ENCODE measurements at places on chromosomes 3 and 15. TPM values are rescaled to one million over a fixed set of nuclear protein-coding genes. Genes with fewer than 3 reads are reported as not detected.

- DNase-seq: no peak
These were observed 40.7 kb downstream of the OXSM start for GRCh38 chr3:25830373-25831280.

- DNase-seq: no peak
These were observed 85.1 kb downstream of the LPP start for GRCh38 chr3:188239035-188239434.

GRCh38 chr15:88613074-88613944 is 7.8 kb upstream of the AEN start:
- no peak for DNase-seq

DNA sequence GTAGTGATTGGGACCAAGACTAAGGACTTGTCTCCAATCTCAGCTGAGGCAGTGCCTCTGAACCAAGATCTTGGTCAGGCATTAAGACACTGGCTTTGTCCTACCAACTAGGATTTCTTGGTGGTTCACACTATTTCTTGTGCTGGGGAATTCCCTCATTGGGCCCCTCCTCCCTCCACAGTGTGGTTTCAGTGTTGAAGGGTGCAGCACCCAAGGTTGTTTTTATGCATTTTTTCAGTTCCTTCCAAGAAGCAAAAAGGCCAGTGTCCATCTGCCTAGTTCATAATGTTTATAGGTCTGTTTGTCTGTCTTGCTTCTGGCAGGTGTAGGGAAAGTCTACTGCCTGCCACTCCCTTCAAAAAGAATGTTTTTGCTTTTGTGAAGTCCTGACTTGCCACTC is 10.6 kb upstream of the ITPKA start:
- DNase-seq: no peak

DNA sequence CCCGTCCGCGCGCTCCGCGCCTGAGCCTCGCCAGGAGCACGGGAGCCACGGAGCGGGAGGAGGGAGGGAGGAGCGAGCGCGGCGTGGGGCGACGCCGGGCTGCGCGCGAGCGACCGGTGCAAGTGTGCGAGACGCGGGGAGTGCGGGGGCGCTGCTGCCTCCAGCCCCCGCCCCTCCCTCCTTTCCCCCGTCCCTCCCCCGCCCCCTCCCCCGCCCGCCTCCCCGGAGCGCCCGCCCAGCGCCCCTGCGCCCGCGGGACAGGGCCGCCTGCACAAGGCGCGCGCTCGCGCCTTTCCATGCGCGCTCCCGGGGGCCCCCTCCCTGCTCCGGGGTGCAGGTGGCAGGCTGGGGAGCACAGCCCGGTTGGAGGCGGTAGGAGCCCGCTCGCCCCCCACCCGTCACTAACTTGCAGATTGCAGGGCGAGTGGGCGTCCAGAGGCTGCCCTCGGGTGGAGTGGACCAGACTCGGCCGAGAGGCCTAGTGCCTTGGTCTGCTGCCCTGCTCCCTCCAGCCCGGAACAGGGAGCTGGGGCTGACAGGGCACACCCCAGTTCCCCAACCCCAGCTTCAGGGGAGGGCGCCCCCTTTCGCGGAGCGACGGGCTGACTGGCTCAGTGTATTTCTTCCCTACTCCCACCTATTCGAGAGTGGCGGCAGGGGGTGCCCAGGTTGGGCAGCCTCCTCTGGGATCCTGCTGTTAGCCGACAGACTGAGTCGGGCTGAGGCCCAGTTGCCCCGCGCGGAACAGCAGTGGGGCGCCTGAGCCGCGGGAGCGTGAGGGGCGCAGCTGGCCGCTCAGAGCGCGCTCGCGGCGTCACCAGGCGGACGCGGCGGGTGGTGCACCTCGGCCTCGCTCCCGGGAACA is at the start of gene WNT7A:
TSS of gene WNT7A (minus strand) at position 126 of the 865 bp plus-strand sequence. CDS start 255 bp downstream, outside the sequence.
- no peak for DNase-seq

DNA sequence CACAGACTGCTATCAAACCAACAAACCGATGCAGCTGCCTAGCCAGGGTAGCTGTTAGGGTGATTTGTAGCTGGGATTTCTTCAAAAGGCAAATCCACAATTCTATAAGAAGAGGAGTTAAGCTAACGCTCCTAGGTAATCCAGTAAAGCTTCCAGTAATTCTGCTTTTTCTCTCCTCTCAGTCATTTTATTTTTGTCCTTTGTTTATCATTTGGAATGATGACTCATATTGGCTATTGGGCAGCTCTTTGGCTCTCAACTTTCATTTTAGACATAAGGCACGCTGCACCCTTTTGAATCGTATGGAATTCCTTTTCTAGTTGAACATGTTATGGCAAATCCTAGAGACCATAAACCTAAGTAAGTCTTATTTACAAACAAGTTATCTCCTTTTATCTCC is 53.2 kb upstream of the PPARG start:
- no peak for DNase-seq

GRCh38 chr3:134065252-134066157 is 35.8 kb upstream of the SLCO2A1 start:
- no peak for DNase-seq

DNA sequence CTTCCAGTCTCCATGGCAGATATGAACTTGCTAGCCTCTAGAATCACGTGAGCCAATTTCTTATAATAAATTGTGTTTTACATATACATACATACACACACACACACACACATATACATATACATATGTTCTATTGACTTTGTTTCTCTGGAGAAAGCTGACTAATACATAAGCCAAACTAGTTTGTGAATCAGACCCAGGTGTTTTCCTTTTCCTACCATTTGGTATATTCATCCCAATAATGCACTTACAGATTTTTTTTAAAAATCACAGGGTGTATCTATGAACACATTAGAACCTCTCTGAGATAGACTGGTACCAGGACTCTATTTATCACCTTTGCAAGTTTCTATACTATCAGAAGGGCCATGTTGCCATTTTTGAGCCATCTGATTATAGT is 122.9 kb upstream of the KCNH8 start:
- DNase-seq: no peak

DNA sequence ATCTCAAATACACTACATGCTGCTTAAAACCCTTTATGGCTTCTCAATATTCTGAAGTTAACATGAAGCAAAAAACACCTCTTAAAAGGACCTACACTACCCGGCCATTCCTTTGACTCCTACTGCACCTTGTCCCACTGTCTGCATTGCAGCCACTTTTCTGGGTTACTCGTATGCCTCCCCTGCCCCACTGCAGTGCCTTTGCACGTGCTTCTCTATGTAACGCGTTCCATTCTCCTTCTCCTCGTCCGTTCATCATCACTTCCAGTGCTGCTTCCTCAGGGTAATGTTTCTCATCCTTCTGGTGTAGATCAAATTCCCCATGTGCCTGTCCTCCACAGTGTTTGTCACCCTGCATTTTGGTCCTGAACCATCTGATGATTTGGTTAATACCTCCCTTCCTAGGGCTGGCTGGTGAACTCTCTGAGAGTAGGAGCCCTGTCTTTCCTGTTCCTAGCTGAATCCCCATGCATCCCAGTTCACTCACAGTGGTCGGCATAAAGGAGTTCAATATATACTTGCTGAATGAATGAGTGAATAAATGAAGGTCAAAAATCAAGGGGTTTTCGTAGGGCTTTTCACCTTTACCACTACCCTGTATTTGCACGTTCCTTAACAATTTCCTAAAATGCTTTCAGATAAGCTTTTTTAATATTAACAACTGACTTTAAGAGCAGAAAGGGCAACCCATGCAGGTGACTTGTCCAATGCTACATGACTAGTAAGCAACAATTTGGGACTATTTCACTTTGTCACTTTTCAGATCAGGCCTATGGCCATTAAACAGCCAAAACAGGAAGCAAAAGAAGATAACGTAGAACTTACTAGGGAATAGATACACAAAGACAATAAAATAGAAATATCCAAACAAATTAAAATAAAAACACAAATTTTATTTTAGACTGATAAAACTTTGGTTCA is 2.4 kb upstream of the STT3B start:
- DNase-seq: no peak

GRCh38 chr3:108298056-108298455 is 1.7 kb downstream of the HHLA2 start:
- DNase-seq: no peak

- DNase-seq: no peak
These were observed 48.1 kb upstream of the DCUN1D1 start for GRCh38 chr3:183028416-183028815.

DNA sequence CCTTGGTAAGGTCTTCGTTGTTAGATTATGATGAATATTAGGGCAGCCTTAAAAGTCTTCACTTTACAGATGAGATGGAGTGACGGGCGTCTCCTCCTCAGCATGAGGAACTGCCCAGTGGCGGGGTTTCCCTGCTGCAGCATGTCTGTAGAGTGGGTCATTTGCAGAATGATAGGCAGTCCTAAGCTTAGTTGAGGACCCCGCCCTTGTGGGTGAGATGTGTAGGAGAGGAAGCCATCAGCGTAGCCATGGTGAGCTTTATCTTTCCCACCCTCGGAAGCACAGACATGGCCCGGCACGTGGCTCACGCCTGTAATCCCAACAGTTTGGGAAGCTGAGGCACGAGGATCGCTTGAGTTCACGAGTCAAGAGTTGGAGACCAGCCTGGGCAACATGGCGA is 877 bp downstream of the NIT2 start:
- DNase-seq: no peak

- no peak for DNase-seq
These were observed 12.6 kb downstream of the MTHFS start for GRCh38 chr15:79884204-79884596.

DNA sequence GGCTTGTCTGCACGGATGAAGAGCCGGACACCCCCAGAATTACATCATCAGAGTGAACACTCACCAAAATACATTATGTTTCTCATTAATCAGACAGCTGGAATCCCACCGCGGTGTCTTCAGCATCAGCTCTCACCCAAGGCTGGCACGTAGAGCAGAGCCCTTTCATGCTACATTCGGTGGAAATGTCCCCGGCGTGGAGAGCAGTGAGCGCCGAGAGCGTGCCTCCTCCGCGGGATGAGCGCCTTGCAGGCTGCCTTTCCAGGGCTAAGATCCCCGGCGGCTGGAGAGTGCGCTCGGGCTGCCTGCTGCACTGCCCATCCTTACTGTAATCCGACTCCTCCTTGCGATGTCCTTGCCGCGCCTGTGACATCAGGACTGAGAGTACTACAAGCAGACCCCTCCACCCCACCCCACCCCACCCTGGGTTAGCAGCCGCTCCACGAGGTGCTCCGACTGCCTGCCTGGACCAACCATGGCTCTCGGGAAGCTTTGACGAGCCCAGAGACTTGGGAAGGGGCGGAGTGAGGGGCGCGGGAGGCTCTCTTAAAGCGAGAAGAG is at the start of gene ZNF385D:
TSS of gene ZNF385D (minus strand) at position 380 of the 561 bp plus-strand sequence. CDS start at position 86, 294 bp downstream.
- DNase-seq: peak; percentile 67

- no peak for DNase-seq
These were observed 71.1 kb upstream of the XCR1 start for GRCh38 chr3:46098319-46098761.

GRCh38 chr3:152304160-152304559 is 35.4 kb downstream of the MBNL1 start:
- DNase-seq: no peak

DNA sequence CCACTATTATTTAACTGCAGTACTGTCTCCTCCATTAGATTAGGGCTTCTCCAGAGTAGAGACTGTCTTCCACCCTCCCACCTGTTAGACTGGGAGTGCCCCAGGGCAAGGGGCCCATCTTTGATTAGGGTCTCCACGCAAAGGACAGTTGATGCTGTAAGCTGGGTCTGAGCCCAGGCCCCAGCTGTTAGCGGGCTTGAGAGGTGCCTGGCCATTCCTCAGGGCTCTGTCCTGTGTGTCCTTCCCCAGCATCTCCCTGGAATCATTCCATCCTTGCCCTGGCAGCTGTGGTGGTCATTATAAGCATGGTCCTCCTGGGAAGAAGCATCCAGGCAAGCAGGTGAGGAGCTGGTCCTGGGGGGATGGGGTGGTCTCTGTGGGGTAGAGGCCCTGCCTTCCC is 6.1 kb downstream of the SLC51B start:
- DNase-seq: no peak

DNA sequence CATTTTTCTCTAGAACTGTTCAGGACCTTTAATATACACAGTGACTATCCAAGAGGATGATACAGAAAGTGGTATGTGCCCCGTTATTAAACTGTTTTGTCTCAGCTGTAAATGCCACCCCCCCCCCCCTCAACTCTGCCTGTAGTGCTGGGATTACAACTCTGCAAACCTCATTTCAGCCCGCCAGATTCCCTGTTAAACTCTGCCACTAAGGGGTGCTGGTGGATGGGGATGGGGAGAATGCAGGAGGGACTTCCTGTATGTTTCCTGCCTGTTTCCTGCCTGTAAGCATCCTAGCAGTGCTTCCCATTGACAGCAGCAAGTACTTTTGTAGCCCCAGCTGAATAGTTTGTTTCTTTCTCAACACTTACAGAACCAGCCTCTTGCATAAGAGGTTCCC is 301.7 kb upstream of the RORA start:
- no peak for DNase-seq

- DNase-seq: no peak
These were observed 27.5 kb downstream of the SMAD3 start for GRCh38 chr15:67092752-67093503.

DNA sequence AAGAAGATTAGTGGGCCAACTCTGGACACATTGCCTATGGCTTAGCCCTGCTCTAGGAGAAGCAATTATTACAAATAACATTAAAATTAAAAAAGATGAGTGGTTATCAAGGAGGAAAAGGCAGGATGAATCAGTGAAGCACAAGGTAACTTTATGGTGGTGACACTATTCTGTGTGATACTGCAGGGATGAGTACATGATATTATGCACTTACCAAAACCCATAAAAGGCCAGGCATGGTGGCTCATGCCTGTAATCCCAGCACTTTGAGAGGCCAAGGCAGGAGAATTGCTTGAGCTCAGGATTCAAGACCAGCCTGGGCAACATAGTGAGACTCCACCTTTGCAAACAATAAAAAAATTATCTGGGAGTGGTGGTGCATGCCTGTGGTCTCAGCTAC is 344.3 kb upstream of the CDIN1 start:
- DNase-seq: no peak

DNA sequence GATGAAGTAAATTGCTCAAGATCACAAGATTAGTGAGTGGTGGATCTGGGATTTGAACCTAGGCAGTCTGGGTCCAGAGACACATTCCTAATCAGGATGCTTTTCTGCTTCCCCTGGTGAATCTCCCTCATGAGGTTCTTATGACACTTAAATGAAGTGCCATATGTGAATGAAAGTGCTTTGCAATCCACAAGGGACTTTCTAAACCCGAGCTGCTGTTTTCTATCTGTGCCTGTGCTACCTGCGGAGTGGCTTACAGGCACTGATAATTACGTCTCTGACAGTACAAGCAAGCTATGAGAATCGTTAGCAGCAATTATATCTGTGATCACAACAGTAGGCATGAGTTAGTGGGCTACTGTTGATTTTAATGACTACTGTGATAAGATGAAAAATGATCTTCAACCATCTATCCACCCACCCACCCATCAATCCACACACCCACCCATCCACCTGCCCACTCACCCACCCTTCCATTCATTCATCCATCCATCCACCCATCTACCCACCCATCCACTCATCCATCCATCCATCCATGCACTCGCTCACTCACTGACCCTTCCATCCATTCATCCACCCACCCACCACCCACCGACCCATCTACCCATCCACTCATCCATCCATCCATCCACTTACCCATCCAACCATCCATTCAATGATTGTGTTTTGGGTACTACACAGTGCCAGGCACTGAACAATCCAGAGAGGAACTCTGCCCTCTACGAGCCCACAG is 51.8 kb downstream of the ATP2B2 start:
- DNase-seq: no peak

The TGFBR2 gene
- polyA plus RNA-seq: 89.0 TPM

The CAMK2N2 gene
- 0.33 TPM for polyA plus RNA-seq

The BFSP2 gene
- polyA plus RNA-seq: not detected

The ANKDD1A gene
- polyA plus RNA-seq: 5.3 TPM

The MDFIC2 gene
- not detected for polyA plus RNA-seq

The ZNF592 gene
- polyA plus RNA-seq: 31.4 TPM

The CXCR6 gene
- polyA plus RNA-seq: 0.24 TPM

The SERPINI2 gene
- polyA plus RNA-seq: 2.9 TPM

The GOLGA6L7 gene
- 0.32 TPM for polyA plus RNA-seq

The INKA1 gene
- polyA plus RNA-seq: 16.9 TPM

The ACAD9 gene
- polyA plus RNA-seq: 39.9 TPM
